SK-N-DZ (cell line): ENCODE measurements at places on chromosomes 1 and 21.

- no peak for DNase-seq
Observed at GRCh38 chr21:45415188-45415942, 10.4 kb downstream of the COL18A1 start.

DNA sequence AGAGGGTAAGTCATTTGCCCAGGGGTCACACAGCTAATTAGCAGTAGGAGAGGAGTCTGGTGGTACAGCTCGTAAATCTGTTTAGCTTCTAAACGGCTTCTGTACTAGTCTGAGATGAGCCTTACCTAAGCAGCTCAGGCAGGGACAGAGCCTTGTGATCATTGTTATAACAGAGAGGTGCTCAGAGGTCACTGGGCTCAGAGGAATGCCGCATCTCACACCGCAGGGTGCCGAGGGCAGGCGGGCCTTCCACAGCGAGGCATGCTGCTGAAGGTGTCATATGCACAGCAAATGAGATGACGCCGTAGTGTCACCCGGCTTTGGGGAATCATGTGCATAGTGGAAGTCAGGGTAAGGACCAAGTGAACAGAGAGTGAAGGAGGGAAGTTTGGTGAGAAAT, 305.2 kb upstream of the FMN2 start:
- DNase-seq, result no peak

DNA sequence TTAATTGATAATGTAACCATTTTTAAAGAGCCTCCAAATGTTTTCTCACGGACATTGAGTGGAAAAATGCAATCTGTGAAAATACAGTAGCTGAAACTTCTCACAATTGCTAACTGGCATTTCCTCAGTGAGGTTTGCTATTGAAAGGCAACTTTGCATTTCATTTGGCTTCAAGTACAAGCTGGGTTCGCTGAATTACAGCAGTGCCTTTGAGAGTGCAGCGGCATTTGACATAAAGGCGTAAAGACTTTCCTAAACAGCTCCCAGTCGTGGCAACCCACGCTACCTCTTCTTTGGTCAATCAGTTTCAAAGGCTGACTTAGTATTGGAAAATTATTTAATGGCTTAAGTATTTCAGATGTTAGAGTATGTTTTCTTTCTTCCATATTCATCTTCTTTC, 39.3 kb upstream of the ZBTB18 start:
- no peak for DNase-seq

GRCh38 chr1:20063861-20064292, 6.1 kb upstream of the PLA2G5 start:
- no peak for DNase-seq

GRCh38 chr1:21904704-21905520, 32.2 kb downstream of the HSPG2 start:
- no peak for DNase-seq

GRCh38 chr1:232533328-232533727, 96.6 kb downstream of the SIPA1L2 start:
- no peak for DNase-seq

- no peak for DNase-seq
Observed at GRCh38 chr1:12315146-12315545, 85.3 kb downstream of the VPS13D start.

GRCh38 chr1:154176337-154176736, 15.6 kb downstream of the TPM3 start:
- no peak for DNase-seq

GRCh38 chr1:236733653-236734052, 47.4 kb downstream of the ACTN2 start:
- DNase-seq, result no peak

- DNase-seq, result peak; percentile 42
Observed at GRCh38 chr21:43611598-43612369, 47.5 kb downstream of the HSF2BP start.

DNA sequence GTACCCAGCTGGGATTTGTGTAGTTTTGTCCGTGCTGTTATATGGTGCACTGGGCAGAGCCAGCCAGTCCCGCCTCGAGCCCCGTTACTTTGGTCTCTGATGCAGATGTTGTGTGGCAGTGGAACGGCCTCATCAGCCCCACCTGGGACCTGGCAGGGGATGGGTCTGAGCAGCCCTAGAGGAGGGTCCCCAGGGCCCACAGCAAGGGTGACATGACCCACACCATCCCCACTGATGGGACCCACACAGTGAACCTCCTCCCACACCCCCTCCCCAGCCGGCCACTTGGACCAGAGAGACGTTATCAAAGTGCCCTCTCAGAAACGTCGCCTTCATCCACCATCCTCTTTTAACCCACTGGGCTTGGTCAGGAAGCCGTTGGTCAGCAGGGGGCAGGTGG, 42.0 kb upstream of the PCBP3 start:
- no peak for DNase-seq

DNA sequence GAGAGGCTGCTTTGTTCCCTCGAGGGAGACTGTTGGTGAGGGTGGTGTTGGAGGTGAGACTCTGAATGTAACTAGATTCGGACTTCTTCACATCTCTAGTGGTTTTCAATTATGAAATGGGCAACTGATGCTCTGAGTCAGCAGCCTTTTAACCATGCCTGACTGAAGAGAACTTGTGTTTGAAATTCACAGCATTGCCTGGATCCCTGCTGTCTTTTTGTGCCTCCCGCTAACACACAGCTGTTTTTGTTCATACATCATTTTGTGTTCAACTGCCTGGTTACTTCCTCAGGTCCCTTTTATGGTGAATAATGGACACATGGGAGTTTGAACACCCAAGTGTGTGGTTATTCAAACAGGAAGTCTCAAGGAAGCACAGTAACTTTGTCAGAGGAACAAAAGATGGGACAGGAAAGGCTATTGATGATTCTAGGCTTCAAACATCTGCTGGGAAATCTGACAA, 16.8 kb downstream of the LAMC1 start:
- DNase-seq, result no peak

GRCh38 chr1:17605582-17606344, 66.3 kb downstream of the ARHGEF10L start:
- DNase-seq, result no peak

- no peak for DNase-seq
Observed at GRCh38 chr1:93716941-93717368, 35.3 kb upstream of the BCAR3 start.

DNA sequence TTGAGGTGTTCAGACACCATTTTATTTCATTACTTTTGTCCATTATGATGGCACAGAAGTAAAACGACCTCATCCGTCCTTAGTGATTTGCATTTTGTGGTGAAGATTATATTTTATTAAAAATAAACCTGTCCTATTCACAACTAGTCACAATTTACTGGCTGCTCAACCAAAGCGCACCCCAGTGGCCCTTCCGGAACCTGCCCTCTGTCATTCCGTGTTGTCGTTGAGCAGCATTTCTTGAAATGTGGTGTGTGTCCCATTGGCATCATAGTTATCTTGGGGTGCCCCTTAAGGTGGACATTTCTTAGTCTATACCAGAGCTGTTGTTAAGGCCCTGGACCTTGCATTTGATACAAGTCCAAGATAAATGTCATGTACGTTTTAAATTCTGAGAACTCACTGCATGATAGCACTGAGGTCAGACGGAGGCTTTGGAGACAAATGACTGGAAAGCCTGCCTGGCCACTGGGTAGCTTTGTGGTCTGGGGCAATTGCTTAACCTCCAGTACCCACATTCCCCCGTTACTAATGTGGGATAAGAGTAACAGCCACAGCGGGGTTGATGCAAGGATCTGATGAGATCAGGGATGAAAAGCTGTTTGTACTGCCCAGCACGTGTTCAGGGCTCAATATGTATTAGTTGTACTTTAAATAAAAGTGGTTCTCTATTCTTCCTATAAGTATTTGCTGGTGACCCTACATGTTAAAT, 36.2 kb downstream of the BACH1 start:
- no peak for DNase-seq

DNA sequence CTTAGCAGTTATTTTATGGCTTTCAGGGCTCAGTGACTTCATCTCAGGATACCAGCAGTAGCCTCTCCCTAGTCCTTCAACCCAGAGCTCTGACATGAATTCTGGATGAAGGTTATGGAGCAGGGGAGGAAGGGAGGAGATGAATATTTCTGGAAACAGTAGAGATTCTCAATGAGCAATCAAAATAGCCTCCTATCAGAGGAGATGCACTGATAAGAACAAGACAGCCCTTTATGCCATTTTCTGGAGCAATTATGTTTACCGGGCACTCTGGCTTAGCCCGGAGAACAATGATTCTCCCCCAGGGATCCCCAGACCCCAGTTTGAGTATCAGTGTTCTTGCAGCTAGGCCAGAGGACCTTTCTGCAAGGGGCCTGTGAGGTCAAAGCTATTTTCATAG, 37.9 kb upstream of the EDARADD start:
- DNase-seq, result no peak

DNA sequence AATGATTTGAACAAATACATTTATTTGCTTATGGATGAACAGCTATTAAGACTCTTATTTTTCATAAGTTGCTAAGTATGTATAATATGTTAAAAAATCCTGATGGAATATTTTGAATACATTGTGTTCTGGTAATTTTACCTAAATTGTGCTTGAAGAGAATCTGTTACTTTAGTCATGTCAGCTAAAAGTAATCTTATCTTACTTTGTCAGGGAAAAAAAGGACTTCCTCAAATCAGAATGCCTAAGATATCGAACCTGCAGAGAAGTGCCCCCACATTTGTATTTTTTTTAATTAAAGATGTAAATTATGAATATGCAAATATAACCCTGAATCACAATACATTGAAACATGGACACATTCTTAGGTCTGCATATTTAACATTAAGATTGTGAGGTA, 1331.7 kb downstream of the MRPL39 start:
- no peak for DNase-seq

- no peak for DNase-seq
Observed at GRCh38 chr1:30817077-30817438, 59.5 kb upstream of the LAPTM5 start.

GRCh38 chr1:84643183-84643582, 47.1 kb downstream of the SSX2IP start:
- DNase-seq, result no peak

DNA sequence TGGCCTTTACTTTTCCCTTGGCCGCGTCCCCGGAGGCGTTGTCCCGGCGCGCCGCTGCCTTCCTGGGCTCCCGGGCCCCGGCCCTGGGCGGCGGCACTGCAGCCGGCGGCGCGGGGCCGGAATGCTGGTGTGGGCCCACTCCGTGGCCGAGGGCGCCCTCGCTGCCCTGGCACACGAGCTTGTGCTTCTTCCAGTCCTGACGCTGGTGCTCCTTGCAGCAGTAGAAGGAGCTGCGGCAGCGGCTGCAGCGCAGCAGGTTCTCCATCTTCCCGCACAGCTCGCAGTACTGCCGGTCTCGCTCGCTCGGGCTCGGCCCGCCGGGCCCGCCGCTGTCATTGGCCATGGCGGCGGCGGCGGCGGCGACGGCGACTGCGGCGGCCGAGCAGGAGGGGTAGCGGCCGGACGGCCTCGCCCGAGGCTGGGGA, 529 bp downstream of the EGLN1 start:
- peak; percentile 29 for DNase-seq

DNA sequence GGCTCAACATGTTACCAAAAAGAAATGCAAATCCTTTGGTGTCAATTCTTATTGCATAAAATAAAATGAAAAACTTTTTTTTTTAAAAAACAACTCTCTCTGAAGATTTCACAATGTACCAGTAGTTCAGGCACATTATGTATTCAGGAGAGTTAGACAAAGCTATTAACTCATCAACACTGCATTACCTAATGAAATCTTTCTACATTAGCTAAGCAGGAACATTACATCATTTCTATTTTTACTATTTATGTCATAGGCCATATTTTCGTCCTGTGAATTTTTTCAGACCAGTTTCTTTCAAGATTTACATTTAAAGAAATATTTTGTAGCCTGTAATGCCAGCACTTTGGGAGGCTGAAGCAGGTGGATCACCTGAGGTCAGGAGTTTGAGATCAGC, 366.2 kb downstream of the USH2A start:
- no peak for DNase-seq

- no peak for DNase-seq
Observed at GRCh38 chr1:107451715-107452114, 310.9 kb downstream of the NTNG1 start.

GRCh38 chr1:6127587-6128163, 52.4 kb downstream of the CHD5 start:
- peak; percentile 39 for DNase-seq

DNA sequence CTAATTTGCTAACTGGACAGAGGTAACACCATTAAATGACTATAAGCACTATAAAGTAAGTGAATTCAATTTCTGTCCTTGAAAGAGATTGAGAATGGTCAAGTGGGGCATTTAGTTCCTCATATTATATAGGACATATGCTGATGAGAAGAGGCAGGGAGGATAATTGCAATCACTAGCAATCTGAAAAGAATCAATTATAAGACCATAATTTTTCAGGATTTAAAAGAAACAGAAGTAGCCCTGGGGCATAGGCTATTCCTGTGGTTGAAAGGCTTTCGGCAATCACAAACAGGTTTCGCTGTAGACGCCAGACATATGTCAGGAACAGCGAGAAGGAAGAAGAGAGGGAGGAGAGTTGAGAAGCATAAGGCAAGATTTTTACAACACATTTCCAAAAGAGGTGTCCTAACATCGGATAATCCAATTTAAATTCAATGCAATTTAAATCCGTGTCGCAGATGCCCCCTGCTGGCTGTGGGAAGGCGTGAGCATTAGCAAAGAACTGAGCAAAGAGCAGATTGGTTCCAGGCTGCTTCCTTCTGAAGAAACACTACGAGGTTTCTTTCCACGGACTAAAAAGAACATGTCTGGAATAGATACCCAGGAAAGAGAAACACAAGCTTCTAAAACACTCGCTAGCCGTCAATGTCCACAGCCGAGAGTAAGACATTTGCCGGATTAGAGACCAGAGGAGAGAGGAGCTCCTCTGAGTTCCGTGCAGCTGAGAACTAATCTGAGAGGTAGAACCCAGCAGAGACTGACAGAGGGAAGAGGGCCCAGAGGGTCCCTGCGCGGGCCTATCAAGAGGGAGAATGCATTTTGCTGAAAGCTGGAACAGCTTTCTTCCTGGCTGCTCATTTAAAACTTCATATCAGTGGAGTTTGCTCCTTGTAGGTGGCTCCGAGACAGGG, 27.9 kb downstream of the RGS5 start:
- DNase-seq, result peak; percentile 68

DNA sequence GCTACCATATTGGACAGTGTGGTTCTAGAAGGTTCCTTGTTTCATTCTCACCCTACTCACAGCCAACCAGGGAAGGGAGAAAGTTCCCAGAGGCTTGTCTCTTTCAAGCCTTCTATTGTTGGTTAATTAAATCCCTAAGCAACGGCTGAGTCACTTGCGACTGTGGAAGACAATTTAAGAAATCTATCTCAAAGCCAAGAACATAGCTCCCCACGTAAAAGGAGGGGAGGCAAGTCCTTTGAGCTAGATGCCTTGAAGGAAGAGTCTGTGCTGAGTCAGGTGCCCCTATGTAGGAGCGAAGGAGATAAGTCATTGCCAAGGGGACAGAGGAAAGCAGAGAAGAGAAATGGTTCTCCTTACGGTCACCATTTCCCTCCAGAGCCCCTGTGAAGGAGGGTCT, 79.4 kb upstream of the PPP2R5A start:
- no peak for DNase-seq

- no peak for DNase-seq
Observed at GRCh38 chr1:207454046-207454964, at the start of gene CR2. TSS of gene CR2 (plus strand) at chr1:207454328. CDS start at chr1:207454419, 91 bp downstream.

- peak; percentile 76 for DNase-seq
Observed at GRCh38 chr1:38834937-38835827, 24.4 kb downstream of the RRAGC start.

GRCh38 chr1:221736714-221737113, 5.2 kb downstream of the DUSP10 start:
- no peak for DNase-seq
